Stimulated activated CD8-positive, alpha-beta memory T cell treated with anti-CD3 and anti-CD28 coated beads, Interleukin-4, amount 100 ng/mL, for 4 hours (primary cell): ENCODE measurements at places on chromosomes 2 and 18.

- no peak for DNase-seq
These were observed 226.9 kb upstream of the SPOPL start for GRCh38 chr2:138274421-138275291.

- DNase-seq, result no peak
These were observed 109.2 kb downstream of the MREG start for GRCh38 chr2:215904101-215904500.

- no peak for DNase-seq
These were observed 50.6 kb downstream of the STK39 start for GRCh38 chr2:168196764-168197180.

- DNase-seq, result no peak
These were observed 77.7 kb downstream of the GULP1 start for GRCh38 chr2:188369365-188369764.

GRCh38 chr2:67130531-67131256, 266.4 kb upstream of the ETAA1 start:
- no peak for DNase-seq

DNA sequence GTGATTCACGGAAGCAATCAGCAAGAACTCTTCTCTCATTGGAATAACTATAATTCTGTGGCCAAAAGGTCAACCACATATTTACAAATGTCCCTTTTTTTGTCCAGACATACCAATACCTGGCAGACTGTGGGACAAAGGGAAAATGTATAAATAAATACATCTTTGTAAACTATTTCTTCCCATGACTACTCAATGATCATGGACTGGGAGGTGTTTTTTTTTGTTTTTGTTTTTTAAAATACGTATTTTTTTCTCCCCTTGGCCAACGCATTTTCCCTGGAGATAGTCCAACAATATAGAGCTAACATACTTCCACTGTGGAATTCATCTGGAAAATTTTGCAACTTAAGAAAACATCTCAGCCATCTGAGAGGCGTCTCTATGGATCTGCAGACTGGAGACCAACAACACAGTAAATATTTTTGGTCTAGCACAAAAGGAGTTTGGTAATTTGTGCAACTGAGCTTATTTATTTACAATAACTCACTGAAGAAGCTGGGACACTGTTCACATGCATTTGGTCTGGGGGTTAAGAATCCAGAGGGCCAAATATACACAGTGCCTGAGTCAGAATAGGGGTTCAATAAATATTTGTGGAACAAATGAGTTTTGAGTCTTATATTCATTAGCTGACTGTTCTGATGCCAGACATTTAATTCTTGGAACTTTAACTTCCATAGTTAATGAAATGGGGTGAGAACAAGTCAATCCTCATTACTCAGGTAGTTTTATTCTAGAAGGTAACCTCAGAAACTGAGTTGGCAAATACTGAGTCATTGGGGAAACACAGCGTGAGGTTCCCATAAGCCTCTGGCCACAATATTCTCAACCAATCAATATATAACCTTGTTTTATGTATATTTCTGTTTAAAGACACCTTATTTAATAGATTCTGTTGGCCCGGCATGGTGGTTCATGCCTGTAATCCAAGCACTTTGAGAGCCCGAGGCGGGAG, 36.2 kb downstream of the CCBE1 start:
- DNase-seq, result no peak

GRCh38 chr18:69845593-69846506, 101.8 kb downstream of the CD226 start:
- no peak for DNase-seq

DNA sequence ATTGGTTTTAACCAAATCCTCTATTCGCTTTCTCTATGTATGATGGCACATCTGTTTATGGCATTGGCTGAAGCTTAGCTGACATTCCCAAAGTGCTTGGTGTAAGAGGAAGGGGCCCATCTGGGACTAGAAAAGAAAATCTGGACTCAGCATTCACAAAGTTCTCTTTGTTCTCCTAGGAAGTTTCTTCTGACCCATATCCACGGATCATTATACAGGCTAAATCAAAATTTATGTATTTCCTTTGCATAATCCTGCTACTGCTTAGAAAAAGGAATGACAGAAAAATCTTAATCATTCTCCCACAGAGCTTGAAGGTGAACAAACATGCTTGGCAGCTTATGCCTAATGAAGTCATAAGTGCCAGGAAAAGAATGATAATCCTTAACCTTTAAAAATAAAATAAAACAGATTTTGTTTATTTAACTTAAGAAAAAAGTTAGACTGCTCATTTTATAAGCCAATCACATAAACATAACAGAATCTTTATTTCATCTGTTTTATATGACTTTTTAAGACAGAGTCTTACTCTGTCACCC, 88.4 kb downstream of the NYAP2 start:
- no peak for DNase-seq

GRCh38 chr2:125243074-125243473, 1218.0 kb downstream of the CNTNAP5 start:
- DNase-seq, result no peak

- no peak for DNase-seq
These were observed 40.0 kb downstream of the COA5 start for GRCh38 chr2:98568161-98568956.

- no peak for DNase-seq
These were observed 234.1 kb downstream of the INSIG2 start for GRCh38 chr2:118322406-118322805.

DNA sequence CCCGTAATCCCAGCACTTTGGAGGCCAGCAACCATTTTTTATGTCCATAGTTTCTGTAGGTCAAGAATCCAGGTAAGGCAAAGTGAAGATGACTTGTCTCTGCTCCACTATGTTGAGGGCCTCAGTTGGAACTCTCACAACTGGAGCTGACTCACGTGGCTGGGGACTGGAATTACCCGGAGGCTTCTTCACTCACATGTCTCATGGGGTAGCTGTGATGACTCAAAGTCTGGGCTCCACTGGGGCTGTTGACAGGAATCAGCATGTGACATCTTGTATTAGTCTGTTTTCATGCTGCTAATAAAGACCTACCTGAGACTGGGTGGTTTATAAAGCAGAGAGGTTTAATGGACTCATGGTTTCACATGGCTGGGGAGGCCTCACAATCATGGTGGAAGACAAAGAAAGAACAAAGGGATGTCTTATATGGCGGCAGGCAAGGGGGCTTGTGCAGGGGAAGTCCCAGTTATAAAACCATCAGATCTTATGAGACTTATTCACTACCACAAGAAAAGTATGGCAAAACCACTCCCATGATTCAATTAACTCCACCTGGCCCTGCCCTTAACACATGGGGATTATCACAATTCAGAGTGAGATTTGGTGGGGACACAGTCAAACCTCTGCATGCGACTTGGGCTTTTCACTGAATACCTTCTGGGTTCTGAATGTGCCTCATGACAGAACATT, 7.8 kb upstream of the PPP1R1C start:
- DNase-seq, result no peak

DNA sequence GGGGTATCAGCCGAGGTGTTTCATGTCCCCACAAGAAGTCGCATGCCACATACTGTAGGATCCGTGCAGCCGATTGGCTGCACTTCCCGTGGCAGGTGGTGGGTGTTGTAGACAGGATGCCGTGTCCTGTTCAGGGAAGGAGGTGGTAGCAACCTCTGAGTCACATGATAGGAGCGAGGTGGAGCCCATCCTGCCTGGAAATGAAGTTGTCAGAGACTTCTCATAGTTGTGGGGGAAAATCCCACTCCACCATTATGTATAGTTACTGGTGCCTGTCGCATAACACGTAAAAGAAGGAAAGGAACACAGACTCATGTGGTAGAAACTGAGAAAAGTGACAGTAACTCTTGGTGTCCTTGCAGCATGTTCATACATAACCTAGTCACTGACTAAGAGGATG, 91.4 kb upstream of the IL1R2 start:
- no peak for DNase-seq

DNA sequence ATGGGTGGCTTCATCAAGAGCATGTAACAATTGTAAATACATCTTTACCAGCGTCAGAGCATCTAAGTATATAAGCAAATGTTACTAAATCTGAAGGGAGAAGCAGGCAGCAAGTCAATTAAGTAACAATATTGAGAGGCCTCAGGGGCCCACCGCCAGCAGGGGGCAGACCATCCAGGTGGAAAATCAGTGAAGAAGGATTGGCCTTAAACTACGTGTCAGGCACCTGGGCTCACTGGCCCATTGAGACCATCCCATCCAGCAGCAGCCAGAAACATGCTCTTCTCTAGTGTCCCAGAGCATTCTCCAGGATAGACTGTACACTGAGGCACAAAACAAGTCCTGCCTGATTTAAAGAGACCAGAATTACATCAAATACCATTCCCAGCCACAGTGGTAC, 96.2 kb upstream of the SNTG2 start:
- DNase-seq, result no peak

DNA sequence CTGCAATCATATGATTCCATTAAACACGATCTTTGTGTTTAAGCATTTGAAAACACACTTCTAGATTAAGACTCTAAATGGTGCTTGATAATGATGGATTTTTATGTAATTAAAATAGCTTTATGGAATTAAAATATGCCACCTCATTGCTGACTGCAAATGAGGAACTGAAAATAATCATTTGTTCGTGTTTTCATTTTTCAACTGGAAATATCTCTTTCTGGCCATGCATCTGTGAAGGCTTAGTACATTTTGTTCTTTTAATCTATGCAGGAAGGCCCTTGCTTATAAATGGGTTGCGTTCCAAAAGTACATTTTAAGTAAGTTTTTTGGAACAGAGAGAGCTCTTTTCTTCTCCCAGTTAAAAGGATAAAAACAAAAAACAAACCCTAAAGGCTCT, 125.5 kb downstream of the MC4R start:
- no peak for DNase-seq

DNA sequence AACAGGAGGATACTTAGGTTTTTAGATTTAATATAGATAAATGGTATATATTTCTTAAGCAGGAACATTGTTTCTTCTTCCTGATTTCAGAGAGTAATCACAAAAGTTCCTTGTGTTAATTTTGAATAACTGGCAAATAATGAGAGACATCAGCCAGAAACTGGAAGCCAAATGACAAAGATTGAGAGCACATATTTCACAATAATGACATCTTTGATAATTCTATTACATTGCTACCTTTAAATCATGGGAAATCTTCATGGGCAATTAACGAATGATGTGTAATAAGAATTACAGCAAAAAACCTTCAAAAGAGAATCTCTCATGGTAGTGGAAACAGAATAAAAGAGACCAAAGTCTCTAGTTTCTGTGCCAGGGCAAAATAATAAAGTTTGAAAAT, 215.1 kb downstream of the NUP35 start:
- no peak for DNase-seq

GRCh38 chr2:109419960-109420370, 193.8 kb downstream of the SEPTIN10 start:
- DNase-seq, result no peak

- DNase-seq, result no peak
These were observed 462.5 kb upstream of the FSHR start for GRCh38 chr2:49616800-49617199.
